ENCODE measurements at places on chromosomes 3 and 15.
A peak's percentile ranks its signal among the peaks of the same experiment; 100 is the strongest.

DNA sequence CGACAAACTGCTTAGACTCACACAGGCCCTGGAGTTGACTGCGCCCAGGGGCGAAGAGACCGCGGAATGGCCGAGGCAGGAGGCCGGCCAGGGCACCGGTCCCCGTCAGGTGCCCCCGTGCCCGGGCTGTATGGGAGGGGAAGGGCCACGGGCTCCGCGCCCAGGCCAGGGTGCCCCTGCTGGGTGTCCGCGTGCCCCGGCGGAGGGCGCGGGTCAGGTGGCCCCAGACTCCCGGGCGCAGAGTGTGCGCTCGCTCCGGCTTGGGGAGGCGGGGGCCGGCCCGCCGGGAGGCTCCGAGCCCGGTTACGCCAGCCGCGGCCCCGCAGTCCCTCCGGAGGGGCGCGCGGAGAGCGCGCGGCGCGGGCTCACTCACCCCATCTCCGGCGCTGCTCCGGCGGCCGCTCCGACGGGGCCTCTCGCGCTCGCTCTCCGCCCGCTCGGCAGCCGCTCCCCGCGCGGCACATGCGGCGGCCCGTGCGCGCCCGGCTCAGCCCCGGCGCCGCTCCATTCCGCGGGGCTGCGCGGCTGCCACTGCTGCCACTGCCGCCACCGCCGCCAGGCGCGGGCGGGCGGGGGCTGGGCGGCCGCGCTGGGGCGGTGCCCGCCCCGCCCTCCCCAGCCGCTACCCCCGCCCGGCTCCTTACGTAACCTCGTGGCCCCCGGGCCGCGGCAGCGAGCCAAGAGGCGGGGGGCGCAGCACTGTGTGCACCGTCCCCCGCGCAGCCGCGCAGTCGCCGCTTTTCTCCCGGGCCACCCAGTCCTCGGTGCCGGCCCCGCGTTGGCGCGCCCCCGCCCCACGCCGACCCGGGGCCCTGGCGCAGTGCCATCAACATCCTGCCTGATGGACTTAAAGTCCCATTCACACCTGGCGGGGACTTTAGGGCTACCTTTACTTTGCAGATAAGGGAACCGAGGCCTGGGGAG, at the start of gene HOMER2:
HOMER2 (minus strand) TSS at position 563 of the 924 bp plus-strand sequence; CDS start at position 378, 185 bp downstream.
- peak; percentile 61 for DNase-seq

- no peak for DNase-seq
Measured at GRCh38 chr15:101016581-101016980, 97.4 kb downstream of the LRRK1 start.

DNA sequence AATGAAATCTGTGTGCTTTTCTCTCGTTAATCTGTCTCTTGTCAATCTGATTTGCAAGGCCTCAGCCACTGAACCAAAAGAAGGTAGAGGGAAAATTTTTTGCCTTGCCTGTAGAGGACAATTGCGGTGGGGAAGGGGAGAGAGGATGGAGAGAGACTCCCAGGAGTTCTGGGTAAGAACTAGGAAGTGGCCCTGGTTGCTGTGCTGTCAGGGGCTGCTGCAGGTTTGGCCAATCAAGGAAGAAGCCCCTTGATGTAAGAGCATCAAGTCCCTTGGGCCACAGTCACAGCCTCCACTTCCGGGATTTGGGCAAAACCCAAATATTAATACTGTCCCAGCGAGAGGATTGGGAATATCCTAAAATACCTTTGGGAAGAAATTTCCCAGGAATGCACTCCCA, 43.3 kb downstream of the TRANK1 start:
- DNase-seq: no peak

DNA sequence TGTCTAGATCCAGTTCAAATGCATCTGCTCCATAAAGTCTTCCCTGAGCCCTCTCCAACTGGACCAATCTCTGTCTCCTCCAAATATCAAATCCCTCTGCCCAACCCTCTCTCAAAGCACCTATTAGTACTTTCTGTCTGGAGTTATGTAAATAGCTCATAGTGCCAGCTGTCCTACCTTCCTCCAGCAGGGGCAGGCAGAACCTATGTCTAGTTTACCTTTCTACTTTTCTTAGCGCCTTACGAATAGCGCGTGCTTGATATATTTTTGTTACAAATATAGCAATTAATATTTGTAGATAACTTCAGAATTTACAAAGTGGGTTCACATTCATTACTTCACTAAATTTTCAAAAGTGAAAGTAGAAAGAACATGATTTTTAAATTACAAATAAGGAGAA, 14.0 kb upstream of the CCDC80 start:
- DNase-seq: no peak
